Esophagus squamous epithelium (tissue), 5 donors: ENCODE measurements at places on chromosomes 13 and 19. TPM values are rescaled to one million over a fixed set of nuclear protein-coding genes. Genes with fewer than 3 reads are reported as not detected.

The ZNF506 gene
- total RNA-seq, result 24.0 TPM

The LHB gene
- total RNA-seq, result not detected

The KASH5 gene
- not detected for total RNA-seq

The PALM3 gene
- total RNA-seq, result not detected

The ZNF550 gene
- 2.2 TPM for total RNA-seq

DNA sequence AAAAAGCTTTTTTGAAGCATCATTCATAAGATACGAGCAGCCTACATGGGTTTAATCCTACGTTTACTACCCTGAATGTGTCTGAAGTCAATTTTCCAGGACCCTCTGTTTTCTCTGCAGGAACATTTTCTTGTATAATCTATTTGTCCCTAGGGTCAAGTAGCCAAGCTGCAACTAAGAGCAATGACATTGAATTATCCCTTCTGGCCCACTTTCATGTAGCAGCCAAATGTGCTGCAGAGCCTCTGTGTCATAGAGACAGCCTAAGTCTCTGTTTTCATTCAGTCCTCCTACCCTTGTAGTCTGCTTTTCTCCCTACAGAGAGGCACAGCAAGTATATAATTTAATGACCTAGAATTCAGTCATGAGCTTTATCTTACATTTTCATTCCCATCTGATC lies 82.1 kb downstream of the ZAR1L start:
- no peak for DNase-seq

DNA sequence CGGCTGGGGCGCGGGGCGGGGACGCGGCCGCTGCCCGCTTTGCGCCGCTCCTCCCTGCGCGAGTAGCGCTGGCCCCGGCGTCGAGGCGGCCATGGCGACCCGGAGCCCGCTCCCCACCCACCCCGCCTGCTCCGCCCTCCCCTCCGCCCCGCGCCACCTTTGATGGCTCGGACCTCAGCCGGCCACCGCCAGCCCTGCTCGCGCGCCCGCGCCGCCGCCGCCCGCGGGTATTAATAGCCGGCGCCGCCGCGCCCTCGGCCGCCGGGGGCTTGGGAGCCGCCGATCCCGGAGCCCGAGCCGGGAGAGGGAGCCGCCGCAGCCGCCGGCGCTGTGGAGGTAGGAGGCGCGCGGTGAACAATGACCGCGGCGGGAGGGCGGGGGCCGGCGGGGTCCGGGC lies 261 bp downstream of the FARP1 start:
- DNase-seq, result no peak
